ENCODE measurements at places on chromosomes 1 and 21.
A peak's percentile ranks its signal among the peaks of the same experiment; 100 is the strongest.

DNA sequence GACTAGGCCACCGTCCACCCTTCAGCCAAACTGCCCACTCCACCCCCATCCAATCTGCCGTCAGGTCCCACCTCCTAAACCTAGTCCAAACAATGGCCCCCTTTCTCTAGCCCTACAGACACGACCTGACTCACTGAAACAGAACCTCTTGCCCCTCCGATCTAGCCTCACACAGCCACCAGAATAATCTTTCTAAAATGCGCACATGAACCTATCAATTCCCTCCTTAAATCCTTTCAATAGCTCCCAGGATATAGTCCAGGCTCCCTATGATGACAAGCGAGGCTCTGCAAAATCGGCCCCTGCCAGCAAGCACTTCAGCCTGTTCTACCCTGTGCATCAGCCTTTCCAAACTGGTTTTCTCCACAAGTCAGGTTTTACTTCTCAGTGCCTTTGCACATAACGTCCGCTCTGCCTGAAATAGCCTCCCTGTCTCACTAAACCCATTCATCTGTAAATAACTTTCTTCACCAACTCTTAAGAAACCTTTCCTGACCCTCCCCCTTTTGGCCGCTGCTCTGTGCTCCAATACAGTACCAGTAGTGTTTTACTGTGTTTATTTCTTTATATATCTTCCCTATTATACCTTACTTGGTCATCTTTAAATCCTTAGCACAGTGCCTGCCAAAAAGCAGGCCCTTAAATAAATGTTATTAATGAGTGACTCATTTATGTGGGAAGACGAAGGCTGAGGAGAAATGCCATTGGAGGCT lies 9.0 kb upstream of the CDC20 start:
- no peak for DNase-seq

DNA sequence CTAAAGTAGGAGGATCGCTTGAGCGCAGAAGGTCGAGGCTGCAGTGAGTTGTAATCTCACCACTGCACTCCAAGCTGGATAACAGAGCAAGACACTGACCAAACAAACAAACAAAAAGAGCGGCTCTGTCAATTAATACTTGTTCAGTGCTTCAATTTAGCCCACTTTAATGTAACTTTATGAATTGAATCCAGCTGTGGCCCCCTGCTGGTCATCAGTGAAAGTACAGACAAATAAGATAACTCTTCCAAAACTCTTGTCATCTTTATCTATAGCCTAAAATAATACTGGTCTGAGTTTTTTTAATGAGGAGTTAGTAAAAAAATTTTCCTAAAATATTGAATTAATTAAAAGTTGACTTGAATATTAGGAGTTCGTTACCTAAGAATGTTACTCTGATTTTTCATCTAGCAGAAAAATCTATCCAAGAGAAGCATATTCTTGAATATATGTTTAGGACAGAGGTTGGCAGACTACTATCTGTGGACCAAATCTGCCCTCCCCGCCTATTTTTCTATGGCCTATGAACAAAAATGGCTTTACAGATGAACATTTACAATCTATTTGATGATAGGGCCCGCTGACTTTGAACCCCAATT lies 26.1 kb downstream of the ATP5PF start:
- DNase-seq: peak; percentile 76

GRCh38 chr1:44297695-44298400 lies 57.2 kb downstream of the ERI3 start:
- no peak for DNase-seq

DNA sequence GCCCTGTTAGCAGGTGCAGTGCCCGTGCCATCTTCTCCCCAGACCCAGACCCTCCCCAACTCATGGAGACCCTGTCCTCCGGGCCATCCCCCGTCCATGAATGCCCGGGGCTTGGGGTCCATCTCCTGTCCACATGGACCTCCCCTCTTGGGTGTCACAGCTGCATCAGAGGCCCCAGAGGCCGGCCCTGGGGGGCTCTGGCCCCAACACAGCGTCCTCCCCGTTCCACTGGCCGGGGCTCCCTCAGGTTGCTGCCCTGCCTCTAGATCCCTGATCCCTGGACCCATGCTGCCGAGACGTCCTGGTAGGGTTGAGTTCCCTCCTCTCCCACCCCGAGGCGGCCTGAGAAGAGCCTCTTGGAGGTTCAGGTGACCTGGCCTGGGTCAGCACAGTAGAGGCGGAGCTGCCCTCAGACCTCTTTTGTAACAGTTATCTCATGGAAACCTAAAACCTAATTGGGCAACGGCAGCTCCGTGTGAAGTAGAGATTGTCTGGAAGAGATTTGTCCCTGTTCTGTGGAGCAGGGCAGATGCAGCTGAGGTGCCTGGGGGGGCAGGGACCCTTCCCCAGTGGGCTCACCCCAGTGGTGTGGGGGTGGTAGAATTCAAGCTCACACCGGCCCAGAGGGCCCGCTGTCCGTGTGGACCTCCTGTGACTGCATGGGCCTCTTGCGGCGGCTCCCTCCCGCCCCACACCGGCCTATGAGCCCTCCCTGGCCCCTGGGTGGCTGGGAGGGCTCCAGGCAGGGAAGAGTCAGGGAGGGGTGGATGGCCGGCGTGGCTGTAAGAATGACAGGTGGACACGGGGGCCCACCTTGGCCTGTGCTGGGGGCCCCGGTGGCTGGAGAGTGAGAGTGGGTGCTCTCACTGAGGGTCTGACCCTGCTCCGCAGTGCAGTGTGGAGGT lies 56.1 kb downstream of the SKI start:
- DNase-seq: no peak

DNA sequence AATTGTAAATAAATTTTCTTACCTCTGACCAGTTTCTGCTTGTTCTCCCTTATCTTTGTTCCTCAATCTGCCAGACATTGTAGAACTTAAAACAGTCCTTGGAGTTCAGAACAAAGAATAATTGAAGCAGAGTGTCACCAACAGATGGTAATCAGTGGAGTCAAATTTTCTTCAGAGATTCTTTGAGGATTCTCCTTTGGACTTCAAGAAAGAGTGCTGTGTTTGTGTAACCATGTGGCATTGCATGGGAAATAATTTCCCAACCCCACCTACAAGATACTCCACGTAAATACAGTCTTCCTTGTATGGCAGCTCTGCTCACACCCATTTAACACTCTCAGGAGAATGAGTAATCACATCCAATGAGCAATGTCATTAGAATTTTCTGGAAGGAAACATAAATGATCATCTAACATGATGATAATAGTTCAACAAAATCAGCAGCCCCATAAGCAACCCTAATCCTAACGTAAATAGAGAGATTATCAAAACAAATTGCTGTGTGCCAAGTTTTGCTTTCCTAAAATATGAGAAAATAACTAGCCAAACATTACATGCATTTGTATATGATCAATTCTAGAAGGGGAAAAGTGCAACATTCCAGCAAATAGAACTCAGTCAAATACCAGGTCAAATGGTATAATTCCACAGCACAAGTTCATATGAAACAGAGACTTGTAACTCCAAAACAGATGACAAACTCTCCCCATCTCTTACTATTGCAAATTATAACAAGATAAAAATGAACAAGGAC lies 6.9 kb upstream of the DENND1B start:
- DNase-seq: peak; percentile 48

GRCh38 chr1:156276966-156277381 lies 5.7 kb downstream of the SMG5 start:
- DNase-seq: peak; percentile 40

DNA sequence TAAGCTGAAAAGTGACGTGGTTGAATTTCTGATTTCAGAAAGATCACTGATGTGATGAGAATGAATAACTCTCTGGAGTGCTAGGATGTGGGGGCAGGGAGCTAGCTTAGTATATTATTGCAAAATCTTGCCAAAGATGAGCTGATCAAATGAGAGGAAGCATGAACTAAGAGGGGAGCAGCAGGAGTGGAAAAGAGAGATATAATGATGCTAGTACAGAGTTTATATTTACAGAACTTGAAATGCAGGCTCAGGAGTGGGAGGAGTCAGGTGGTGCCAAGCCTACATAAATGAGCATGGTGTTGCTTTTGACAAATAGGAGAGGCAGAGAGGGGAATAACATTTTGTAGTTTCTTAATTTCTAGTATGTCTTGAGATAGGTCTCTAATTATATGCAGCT lies 38.1 kb upstream of the NBL1 start:
- peak; percentile 47 for DNase-seq

GRCh38 chr1:69911301-69911801 lies 294.0 kb downstream of the LRRC40 start:
- DNase-seq: peak; percentile 48

- peak; percentile 73 for DNase-seq
Measured at GRCh38 chr1:43463479-43463878, 9.7 kb upstream of the HYI start.

DNA sequence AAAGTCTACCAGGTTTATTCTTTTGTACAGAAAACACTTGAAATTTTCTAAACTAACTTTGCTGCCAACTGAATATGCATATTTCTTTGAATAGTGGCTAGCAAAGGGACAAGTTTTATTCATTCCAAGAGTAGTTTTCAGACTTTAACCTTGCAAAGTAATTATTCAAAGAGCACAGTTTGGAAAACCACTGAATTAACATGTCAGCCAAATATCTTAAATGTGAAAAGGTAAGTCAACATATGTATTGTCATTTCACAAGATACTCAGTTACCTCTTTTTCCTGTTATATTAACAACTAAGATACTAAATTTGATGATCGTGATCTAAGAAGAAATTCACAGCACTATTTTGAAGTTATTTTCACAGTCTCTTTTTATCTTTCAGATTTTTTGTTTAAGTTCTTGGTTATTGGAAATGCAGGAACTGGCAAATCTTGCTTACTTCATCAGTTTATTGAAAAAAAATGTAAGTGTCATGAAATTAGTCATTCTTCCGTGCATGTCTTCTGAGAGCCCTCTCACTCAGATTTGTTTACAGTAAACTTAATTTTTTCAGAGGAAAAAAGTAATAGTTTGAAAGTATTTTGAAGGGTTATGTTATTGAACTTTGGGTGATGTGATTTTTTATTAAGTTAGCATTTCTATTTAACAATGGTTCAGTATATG lies 15.3 kb downstream of the RAB4A start:
- DNase-seq: no peak

GRCh38 chr1:111943846-111944749 lies 45.4 kb downstream of the KCND3 start:
- DNase-seq: no peak

Measured in hematopoietic multipotent progenitor cell treated with erythropoietin and hydrocortisone succinate and interleukin-3 and kit ligand, for 6 days (in vitro differentiated cells).